ENCODE measurements at places on chromosomes 5 and 9.
A peak's percentile ranks its signal among the peaks of the same experiment; 100 is the strongest.

DNA sequence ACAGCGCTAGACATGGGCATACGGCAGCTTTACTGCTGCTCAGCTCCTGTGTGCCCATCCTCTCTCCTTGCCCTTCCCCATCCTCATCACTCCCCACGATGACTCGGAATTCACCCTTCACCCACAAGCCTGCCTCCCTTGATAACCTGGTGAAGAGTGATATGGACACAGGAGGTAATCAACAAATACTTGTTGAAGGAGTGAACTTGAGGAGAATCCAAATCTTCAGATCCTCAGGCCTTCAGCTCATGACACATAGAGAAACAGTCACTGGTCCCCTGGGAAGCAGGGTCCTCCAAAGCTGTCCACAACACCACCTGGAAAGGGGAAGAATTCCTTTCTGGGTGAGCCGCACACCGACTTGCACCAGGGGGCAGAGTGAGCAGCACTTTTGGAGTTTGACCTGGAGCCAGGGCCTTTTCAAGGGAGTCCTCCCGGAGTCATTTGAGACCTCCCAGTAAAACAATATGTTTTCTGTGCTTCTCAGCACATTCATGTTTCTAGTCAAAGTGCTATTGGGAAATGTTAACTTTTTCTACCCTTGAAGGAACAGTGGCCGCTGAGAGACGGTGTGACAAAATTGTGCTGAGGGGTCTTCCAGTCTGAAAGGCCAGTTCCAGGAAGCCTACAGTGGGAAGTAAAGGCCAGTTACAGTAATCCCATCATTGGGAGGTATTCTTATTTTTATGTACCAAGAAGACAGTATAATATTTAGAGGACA, 332.3 kb downstream of the CWC27 start:
- DNase-seq: peak; percentile 43

DNA sequence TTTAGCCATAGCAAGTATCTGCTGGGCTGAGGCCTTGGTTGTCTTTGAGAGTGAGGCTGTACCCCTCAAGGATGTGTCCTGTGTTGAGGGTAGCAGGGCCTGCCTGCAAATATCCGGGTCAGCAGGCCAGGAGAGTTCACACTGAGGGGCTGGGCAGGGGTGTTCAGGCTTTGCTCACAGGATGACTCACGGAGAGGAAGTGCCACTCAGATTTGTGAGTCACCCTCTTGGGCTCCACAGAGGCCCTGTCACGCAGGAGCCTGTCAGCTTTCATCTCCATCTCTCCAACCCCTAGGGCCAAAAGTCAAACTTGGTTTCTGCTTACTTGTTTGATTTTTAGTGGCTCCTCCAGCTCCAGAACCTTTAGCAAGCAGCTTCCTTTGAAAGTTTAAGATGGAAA, 211.5 kb downstream of the SEC61B start:
- no peak for DNase-seq

DNA sequence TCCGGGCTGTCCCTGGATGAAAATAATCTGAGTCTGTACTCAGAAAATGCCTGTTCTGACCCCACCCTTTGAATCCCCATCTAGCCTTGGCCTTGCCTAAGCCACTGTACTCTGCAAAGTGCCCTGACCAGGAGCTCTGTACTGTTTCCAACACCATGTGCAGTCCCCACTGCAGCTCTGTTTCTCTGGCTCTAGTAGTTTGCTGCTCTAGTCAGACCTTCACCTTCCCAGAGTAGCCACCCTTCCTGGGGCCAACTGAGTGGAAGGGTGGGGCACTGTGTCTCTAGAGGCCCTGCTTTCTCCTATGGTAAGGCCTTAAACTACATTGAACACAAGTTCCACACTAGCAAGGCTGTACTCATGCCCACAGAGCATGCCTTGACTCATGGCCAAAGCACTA, 31.9 kb downstream of the P4HA2 start:
- DNase-seq: no peak

- DNase-seq: no peak
Measured at GRCh38 chr5:36692791-36693763, 86.7 kb downstream of the SLC1A3 start.

DNA sequence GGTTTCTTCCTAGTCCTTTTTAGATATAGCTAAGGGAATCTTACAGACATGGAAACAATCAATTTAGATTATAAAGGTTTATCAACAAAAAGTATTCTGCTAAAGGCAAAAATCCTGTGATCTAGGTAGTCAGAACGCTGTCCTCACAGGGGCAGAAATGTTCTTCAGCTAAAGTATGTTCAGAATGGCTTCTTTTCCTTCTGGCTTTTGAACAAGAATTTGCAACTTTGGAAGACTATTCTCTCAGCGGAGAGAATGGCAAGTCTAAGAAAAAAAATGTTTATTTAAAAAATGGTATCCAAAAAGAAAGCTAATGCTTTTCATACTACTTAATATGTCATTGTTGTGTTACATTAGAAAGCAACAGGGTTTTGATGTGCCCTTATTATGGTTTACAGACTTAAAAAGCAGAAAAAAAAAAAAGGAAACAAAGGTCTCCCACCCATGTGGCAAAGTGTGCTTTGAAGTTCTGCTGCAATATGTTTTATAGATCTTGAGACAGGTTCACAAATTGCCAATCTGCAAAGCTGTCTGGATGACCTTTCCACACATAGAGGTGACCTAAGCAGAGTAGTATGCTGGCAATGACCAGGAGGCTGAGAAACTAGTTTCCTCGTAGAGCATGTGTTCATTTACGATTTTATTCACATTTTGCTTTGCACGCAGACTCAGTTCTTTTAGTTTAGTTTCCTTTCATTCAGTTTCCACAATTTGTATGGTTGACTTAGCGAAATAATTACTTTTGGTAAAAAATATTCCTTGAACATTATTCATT, 45.1 kb upstream of the PJA2 start:
- DNase-seq: no peak
